Activated T-helper 1 cell treated with anti-CD3 and anti-CD28 coated beads, Interleukin-2, amount 50 U/mL, for 16 hours (primary cell): ENCODE measurements at places on chromosomes 11 and 22.

DNA sequence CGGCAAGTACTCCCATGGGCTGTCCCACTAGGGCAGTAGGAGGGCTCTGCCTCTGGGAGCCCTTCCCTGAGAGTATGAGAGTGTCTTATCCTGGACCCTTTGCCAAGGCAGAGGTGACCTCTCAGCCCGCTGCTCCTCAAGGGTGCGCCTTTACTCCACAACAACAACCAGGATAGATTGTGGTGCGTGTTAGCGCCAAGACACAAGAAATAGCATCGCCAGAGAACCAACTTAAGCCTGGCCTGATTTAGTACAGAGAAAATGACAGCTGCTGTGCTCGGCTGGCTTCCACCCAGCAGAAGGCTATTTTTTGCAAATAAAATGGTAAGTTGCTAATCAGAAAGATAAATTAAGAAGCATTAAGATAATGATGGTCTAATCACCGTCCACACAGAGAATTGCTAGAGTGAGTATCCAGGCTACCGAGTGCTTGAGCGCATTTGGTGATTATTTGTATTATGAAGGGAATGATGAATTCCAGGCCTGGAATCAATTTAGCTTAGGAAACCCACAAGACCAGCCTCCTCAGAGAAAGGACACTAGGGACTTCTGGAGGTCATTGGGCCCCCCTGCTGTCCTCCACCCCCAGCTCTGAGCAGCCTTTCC lies 119.8 kb downstream of the PKNOX2 start:
- DNase-seq = no peak

DNA sequence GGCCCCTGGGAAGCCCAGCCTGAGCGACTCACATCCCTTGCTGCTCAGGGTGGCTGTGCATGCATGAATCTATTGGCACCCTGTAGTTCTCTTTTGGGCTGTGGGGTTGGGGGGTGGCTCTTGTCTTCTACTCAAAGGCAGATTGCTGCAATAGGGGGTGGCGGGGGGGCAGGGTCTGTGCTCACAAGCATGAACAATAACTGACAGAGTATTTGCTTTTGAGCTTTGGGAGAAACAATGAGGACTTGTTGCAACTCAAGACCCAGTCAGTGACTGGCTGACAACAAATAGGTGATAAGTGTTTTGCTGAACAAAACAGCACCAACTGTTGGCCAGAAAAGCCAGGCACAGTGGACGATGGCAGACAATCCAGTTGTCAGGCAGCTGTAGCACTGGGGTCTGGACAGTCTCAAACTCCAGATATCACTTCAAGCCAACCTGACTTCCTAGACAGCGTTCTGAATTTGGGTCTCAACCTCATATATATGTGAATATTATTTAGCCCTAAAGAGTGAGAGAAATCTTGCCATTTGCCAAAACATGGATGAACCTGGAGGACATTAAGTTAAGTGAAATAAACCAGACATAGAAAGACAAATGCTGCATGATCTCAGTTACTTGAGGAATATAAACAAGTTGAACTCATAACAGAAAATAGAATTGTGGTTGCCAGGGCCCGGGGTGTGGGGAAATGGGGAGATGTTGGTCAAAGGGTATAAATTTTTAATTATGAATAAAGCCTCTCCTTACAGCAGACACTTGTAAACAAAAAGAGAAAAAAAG lies 61.7 kb downstream of the ME3 start:
- no peak for DNase-seq

DNA sequence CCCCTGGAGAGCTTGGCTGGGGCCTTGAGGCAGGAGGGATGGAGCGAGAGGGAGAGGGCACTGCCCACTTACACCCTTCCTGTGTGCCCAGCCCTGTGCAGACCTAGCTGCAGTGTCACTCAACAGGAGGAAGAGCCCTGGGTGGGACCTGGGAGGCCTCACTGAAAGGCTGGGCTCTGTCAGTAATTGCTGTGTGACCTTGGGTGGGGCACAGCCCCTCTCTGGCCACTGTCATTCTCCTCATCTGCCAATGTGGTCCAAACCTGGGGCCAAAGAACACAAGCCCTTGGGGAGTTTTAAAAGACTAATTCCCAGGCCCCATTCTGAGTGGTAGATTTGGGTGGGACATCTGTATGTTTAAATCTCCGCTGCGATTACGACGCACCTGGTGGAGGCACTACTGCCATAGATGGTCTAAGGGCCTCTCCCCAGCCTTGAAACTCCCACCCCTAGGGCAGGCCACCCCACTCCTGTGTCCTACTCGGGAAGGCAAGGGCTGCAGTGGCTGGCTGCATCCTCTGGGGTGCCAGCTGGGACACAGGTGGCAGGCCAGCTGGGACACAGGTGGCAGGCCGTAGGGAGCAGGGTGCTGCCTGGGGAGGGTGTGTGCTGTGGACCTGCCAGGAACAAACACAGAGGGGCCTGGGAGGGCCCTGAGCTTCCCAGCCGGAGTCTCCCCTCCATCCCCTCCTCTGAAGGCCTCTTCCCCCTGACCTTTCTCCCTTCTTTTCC lies 12.3 kb upstream of the SOX10 start:
- no peak for DNase-seq

- no peak for DNase-seq
Observed at GRCh38 chr11:808427-809286, 1.1 kb upstream of the RPLP2 start.

DNA sequence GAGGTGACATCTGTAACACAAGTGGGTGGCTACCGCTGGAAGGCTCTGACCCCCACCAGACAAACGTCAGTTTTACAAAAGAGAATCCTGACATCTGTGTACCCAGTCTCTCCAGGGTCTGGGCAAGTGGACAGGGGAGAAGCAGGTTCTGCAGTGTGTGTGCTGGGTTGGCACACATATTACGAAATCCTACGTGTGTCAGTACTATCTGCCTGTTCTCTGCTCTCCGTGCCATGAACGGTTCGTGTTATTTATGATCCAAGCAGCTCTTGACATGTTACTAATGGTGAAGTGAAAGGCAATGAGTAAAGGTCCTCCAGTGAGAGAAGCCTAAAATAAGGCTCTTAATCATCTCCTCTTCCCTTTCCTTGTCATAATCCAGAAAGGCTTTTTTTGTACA lies 201.5 kb upstream of the MTMR2 start:
- no peak for DNase-seq

DNA sequence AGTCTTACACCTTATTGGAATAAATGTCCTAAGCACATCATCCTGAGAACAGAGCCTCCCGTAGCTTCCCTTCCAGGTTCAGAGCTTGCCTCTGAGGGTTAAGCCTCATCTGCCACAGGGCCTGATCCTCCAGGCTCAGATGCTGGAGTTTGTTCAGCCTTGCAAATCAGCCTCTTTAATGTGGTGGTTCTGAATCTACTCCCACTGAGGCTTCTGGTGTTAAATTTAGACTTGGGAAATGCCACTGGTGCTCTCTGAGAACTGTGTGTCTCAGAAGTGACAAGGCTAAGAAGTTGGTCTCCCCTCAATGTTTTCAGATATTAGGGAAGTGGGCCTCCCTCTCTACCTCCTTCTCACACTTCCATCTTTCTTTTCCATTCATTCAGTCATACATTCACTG lies 68.7 kb downstream of the CCDC81 start:
- DNase-seq = no peak

DNA sequence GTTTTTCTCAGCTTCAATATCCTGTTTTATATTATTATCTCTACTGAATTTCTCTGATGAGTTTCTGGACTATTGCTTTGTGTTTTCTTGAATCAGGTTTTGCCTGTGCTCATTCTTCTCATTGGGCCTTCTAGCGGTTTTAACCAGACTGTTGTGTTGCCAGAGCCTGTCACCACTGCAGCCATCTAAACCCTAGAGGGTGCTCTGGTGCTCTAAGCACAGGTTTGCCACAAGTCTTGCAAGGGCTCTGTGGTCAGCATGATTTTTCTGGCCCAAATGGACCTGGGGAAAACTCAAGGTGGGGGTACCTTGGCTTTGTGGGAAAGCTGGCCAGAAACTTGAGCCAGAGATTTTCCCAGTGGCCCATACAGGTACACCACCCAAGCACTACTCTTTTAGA lies 52.4 kb upstream of the TYR start:
- DNase-seq = no peak

DNA sequence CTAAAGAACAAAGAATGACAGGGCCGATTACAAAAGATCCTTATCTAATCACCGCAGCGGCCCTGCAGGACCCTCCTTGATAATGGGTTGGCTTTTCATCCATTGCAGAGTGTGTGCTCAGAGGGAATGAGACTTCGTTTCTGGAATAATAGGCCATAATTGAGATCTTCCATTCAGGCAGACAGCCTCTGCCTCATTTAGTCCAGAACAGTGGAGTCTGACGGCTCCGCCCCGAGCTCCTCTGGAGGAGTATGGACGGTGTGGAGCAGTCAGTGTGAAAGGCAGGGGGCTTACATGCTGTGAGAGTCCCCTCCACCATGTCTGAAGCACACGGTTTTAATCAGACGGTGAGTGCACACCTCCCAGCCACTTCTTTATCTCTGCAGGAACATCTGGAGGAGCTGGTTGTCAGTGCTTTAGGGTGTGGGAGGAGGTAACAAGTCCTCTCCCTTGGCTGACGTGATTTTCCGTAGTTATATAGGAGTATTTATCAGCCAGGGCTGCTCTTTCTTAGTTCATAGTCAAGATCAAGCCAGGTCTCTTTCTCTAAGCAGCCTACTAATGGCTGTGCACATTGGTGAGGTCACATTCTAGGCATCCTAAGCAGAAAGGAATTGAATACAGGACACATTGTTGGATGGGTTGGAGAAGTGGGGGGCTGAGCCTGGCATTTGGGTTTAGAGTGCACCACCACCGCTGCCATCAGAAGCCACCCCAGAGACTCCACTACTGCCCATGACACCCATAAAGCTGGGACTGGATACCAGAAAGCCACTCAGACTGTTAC lies 1477.9 kb downstream of the TBC1D22A start:
- DNase-seq = no peak

- DNase-seq = peak; percentile 31
Observed at GRCh38 chr11:1336836-1337646, 27.6 kb upstream of the TOLLIP start.

GRCh38 chr22:40348025-40348658 lies 1.8 kb downstream of the ADSL start:
- DNase-seq = peak; percentile 46

DNA sequence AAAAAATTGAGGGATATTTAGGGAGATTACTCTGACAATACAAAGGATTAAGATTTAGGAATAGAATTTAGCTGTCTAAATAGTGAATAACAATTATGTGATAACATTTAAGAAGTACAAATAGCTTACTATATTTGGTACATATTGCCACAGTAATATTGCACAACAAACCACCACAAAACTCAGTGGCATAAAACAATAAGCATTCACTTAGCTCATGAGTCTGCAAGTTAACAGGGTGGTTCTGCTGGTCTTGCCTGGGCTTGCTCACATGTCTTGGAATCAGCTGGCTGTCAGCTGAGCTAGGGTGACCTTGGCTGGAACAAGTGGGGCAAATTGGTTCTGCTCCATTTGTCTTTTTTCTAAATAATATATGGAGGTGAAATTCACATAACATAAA lies 115.1 kb downstream of the DCDC1 start:
- no peak for DNase-seq

DNA sequence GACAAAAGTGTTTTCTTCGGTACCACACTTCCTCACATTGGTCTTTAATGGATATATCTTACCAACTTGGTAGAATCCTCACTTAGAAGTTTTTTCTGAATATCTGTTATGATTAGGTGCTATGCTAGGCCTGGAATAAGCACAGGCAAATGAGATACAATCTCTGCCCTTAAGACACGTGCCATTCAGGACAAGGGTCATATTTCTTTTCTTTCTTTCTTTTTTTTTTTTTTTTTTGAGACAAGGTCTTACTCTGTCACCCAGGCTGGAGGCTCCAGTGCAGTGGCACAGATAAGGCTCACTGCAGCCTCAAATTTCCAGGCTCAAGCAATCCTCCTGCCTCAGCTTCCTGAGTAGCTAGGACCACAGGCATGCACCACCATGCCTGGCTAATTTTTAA lies 23.0 kb downstream of the WBP2NL start:
- no peak for DNase-seq

- DNase-seq = no peak
Observed at GRCh38 chr11:60880643-60881282, 13.4 kb downstream of the ZP1 start.

DNA sequence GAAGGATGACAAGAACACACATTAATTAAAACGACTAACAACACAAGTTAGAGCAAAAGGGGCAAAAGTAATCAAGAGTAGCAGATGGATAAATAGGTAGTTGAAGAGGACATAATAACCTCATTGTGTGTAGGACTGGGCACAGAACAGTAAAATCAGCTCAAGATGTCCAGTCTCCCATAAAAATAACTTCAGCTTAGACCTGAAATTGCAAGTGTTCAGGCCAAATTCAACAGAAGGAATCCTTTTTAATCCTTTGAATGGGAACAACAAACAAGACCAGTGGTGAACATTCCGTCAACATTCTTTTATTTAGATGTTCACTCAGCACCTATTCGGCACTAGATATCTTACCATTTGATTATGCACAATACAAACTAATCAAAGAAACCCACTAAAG lies 4.4 kb downstream of the MTMR2 start:
- DNase-seq = no peak

DNA sequence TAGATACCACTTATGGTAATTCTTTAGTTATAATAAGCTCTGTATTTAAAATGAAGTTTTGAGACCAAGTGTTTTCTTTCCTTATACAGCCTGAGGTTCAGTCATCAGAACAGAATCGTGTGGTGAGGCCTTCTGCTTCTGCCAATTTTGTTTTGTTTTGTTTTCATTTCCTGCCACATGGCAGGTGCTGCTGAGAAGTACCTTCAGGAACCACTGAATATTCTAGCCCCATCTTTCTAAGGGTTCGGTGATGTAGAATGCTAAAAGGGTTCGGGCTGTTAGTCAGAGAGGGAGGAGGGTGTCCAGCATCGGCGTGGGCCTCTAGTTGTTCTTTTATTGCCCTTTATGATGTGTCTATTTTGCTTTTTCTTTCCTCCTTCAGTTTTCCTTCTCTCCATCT lies 25.8 kb downstream of the TNRC6B start:
- no peak for DNase-seq

DNA sequence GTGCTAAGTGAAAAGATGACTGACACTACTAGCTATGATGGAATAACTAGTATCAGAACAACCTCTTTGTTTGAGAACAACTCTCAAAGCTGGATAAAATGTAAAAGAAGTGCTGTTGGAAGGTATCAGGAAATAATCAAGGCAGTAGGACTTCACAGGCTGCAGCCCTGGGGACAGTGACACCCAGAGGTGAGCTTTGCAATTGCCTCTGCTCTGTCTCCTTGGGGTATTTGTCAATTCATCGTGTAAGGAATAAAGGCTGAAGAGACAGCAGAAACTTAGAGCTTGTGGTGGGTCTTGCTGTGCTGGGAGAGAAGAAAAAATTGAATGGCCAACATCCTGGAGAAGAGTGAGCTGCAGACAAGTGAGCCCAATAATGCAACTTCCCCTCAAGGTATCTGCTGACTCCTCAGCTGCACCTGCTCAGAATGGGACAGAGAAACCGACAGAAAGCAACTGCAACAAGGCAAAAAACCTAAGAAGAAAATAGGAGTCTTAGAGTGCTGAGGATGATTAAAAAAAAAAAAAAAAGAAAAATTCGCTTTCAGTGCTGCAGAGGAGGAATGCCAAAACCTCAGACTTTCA lies 141.1 kb downstream of the RCN1 start:
- no peak for DNase-seq
